Umbilical cord (tissue), 2 donors: ENCODE measurements at places on chromosomes 12 and 14.

DNA sequence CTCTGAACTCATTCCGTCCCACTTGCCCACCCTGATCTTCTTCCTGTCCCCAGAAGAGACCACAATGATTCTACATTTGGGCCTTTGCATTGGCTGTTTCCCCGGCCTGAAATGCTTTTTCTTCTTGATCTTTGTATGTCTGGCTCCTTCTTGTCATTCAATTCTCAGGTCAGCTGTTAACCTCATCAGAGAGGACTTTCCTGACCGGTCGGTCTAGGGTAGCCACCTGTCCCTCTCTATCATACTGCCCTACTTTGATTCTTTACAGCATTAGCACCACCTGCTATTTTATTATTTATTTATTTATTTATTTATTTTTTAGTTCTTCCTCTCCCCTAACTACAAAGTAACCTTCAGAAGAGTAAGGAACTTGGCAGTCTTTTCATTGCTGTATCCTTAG is 84.3 kb downstream of the DYRK2 start:
- DNase-seq: no peak

DNA sequence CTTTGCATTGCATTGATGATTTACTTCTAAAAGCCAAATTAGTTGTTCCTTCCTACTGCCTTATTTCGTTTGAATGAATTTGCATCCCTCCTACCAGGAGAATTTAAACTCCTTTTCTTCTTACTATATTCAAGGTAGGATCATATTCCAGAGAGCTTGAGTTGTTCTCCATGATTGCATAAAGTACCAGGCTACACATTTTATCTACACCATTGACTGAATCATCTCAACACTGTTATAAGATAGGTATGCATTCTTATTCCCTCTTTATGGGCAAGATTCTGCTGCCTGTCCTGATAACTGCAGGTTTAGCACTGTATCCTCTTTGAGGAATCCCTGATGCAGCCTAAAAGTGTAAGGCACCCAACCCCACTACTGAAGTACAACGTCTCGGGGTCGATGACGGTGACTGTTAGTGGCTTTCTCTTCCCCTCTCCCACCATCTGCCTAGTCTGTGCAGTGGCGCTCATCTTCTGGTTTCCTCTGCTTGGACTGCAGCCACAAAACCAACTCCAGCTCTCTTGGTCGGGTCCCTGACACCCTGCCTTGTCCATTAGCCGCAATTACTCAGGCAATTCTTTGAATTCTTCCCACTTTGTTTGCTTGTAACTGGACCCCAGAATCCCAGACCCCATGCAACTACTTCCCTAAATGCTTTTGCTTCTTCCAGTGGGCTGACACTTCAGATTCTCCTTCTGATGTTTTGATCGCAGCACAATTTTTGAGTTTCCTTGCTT is 44.4 kb upstream of the STXBP6 start:
- peak; percentile 49 for DNase-seq

DNA sequence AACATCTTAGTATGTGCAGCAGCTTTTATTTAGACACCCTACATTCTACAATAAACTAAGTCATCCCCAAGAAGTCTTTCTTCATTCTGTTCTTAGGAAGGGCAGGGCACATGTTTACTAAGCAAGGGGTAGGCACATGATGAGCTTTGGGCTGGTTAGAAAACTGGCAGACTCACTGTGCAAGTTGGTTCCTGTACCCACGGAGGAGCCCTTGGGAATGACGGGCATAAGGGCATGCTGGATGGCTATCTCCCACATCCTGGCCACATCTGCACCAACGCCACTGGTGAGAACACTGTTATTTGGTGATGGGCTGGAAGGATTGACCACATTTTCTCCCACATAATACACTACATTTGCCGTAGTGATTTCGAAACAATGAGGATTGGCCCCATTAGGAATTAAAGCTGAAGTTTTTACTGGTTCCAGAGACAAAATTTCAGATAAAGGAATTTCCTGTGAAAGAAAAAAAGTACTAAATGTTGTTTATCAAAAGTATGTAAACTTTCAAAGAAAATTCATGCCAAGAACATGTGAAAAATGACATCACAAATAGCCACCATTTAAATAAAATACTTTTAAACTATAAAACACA is 297.0 kb downstream of the PRKD1 start:
- no peak for DNase-seq

DNA sequence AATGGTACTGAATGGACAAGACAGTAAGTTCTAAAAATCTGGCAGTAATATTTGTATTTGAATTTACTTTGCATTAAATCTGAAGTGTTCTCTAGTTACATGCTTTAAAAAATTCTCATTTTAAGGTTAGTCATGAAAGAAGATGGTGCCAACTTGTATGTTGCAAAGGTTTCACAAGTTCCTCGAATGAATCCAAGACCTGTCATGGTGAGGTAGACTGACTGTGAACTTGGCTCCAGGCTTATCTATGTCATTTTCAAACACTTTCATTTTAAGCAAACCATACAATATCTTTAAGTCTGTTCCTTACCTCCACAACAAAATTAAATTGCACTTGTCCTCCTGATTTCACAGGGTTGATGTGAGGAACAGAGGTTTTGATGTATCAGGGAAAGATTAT is 23.4 kb downstream of the CLEC2D start:
- no peak for DNase-seq

DNA sequence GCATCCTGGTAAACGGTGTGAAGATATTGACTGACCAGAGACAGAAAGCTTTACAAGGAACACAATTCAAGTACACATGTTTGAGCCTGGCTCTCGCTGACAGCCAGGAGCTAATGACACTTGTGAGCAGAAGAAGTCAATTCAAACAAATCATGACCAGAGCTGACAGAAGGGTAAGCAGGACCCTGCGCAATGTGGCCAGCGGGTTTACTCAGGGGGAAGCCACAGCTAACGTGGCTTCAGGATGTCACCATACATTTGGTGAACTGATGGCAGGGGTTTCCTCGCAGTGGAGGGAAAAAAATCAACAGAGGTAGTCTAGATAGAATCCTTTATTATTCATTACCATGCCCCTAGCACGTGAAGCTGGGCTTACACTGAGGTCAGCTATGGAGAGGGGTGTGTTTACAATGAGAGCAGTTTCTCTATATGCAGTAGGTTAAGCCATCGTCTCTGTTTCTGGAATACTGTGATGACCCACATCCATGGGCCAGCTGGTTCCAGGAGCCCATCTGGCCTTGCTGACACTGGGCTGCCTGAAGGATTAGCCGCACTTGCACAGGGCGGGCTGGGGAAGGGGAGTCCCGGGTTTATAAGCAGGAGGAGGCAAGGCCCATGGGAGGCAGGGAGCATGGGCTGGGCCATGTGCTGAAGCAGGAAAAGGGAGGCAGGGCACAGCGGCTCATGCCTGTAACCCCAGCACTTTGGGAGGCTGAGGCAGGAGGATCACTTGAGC is 198.2 kb upstream of the PRMT8 start:
- DNase-seq: no peak

- DNase-seq: no peak
Observed at GRCh38 chr14:21822109-21822508, 148.5 kb upstream of the OR4E1 start.

- DNase-seq: peak; percentile 88
Observed at GRCh38 chr12:26150736-26151450, 26.1 kb upstream of the BHLHE41 start.

GRCh38 chr14:61494018-61494417 is 172.6 kb downstream of the PRKCH start:
- DNase-seq: no peak

GRCh38 chr14:66918527-66918926 is 270.7 kb upstream of the GARIN2 start:
- no peak for DNase-seq

DNA sequence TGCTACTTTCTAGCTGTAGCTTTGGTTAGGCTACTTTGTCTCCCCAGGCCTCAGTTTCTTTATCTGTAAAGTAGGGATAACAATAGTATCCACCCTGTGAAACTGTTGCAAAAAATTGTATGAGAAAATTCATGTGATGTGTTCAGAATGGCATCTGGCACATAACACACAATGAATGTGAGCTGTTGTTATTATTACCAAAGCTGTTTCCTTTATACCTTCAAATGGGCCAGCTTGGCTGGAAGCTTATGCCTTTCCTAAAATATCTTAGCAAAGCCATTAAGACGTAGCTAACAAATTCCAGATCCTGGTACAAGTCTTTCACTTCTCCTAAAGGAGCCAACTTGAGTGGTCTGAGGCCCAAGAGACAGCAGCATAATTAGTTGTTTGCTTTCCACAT is 25.2 kb upstream of the MANSC4 start:
- no peak for DNase-seq

DNA sequence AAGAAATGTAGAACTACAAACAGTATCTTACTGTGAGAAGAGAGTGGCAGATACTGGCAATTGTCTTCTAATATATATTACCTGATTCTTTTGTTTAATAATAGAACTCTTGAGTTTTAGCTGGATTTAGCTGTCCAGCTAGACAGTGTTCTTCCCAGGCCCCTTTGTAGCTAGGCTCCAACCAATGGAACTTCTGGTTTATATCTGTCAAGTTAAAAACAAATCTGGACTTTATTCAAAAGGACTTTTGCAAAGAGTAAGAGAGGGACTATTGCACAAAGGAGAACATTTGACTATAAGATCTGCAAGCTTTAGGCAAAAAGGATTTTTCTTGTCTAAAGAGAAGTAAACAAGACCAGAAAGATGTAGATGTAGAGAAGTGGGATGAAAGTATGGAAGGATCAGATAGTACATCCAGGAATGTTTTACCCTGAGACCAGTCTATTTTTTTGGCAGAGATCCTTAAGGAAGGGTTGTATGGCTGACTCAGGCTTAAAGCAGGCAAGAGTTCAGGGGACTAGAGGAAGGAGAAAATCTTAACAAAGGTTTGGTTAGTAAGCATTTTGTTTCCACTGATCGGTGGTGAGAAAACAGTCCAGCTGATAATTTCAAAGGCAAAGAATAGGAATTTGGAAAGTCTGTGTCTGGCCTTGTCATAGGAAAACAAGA is 111.1 kb upstream of the PLEKHA5 start:
- DNase-seq: peak; percentile 94
